ENCODE measurements at places on chromosomes 3 and 15. TPM values are rescaled to one million over a fixed set of nuclear protein-coding genes. Genes with fewer than 3 reads are reported as not detected.

GRCh38 chr3:23999012-23999641 is 54.0 kb downstream of the NR1D2 start:
- DNase-seq = peak; percentile 60

DNA sequence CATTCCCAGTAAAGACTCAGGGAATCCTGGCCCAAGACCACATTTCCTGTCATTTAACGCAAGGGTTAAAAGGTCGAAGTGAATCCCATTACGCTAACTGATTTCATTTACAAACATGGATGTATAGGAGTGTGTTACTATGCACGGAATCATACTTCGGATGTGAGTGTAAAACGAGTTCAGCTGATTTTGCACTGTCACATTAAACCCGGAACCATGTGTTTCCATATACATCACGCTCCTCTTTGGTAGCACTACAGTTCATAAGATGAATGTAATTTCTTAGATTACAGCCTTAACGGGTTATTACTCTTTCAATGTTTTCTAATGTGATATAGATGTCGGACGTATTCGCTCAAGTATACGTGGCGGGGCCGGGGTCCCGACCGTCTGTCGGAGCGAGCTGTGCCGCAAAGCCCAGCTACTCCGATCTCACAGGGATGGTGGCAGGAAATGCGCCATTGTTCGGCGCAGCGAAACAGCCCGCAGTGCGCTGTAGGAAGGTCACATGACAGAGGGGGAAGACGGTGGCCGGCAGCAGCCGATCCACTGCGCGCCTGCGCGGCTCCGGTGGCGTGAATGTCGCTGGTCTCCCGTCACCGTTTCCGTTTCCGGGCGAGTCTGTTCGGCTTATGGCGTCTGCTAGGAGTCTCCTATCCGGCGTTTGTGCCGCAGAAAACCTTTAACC is 97.3 kb downstream of the NPAP1 start:
- DNase-seq = peak; percentile 83

Gene C15orf62
- under 0.01 TPM for total RNA-seq

Gene AGBL1
- total RNA-seq = not detected

Gene CLDN1
- 1.1 TPM for total RNA-seq

Data from osteoblast (primary cell).